ENCODE measurements at places on chromosomes 1 and 21. TPM values are rescaled to one million over a fixed set of nuclear protein-coding genes. Genes with fewer than 3 reads are reported as not detected.

The CYP4Z1 gene
- not detected for total RNA-seq

- H3K4me3 ChIP-seq, result no peak overlapping the region
- no peak for DNase-seq
- no peak overlapping the region for H3K27ac ChIP-seq
- no peaks in the 10 kb centered on the region for H3K4me1 ChIP-seq
- H3K36me3 ChIP-seq, result no peaks in the 10 kb centered on the region
These were observed 15.5 kb upstream of the AHCTF1 start for GRCh38 chr1:246947255-246947654.

- DNase-seq, result no peak
- H3K27me3 ChIP-seq, result no peaks in the 10 kb centered on the region
- no peak overlapping the region for H3K27ac ChIP-seq
- peaks cover 10% of the 10 kb centered on the region for H3K36me3 ChIP-seq
- H3K4me1 ChIP-seq, result peaks cover 21% of the 10 kb centered on the region
These were observed 7.3 kb downstream of the PSEN2 start for GRCh38 chr1:226877669-226878068.

The ARHGEF16 gene
- not detected for total RNA-seq

The SFN gene
- total RNA-seq, result 0.78 TPM

The DENND2D gene
- 205 TPM for total RNA-seq

GRCh38 chr1:22627331-22627730 lies 9.1 kb upstream of the C1QA start:
- H3K36me3 ChIP-seq, result no peaks in the 10 kb centered on the region
- H3K27ac ChIP-seq, result no peak overlapping the region

The SUSD4 gene
- total RNA-seq, result not detected

- no peaks in the 10 kb centered on the region for H3K27me3 ChIP-seq
- H3K4me3 ChIP-seq, result no peak overlapping the region
- DNase-seq, result no peak
- no peak overlapping the region for H3K27ac ChIP-seq
- H3K4me1 ChIP-seq, result peaks cover 57% of the 10 kb centered on the region
These were observed 60.7 kb downstream of the ACBD3 start for GRCh38 chr1:226125831-226126230.

GRCh38 chr1:67674260-67675011 lies 10.6 kb upstream of the GADD45A start:
- DNase-seq, result peak; percentile 16
- H3K36me3 ChIP-seq, result peaks cover 2% of the 10 kb centered on the region
- H3K27me3 ChIP-seq, result peaks cover 26% of the 10 kb centered on the region
- H3K4me3 ChIP-seq, result peak overlapping the region; percentile 47
- peaks cover 26% of the 10 kb centered on the region for H3K4me1 ChIP-seq

DNA sequence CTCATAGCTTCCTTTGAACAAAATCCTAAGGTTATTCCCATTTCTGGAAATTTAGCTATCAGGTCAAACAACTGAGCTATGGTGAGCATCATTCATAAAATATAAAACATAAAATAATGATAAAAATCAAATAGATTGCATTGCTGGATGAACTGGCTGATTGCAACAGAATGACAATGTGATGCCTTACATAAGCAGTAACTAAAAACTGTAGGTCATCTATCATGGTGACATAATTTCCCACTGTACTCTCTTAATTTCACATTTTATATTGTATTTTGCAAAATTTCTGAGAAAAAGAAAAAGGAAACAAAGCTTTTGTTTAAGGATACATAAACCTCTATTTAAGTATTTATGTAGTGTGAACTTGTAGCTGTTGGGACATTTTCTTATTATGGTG lies 4.6 kb downstream of the PTGER3 start:
- H3K4me3 ChIP-seq, result no peak overlapping the region
- no peaks in the 10 kb centered on the region for H3K36me3 ChIP-seq
- H3K27me3 ChIP-seq, result peaks cover 31% of the 10 kb centered on the region
- DNase-seq, result no peak
- peaks cover 9% of the 10 kb centered on the region for H3K4me1 ChIP-seq

- no peak overlapping the region for H3K27ac ChIP-seq
- H3K4me1 ChIP-seq, result no peaks in the 10 kb centered on the region
These were observed 243.9 kb upstream of the ZRANB2 start for GRCh38 chr1:71324671-71325267.

DNA sequence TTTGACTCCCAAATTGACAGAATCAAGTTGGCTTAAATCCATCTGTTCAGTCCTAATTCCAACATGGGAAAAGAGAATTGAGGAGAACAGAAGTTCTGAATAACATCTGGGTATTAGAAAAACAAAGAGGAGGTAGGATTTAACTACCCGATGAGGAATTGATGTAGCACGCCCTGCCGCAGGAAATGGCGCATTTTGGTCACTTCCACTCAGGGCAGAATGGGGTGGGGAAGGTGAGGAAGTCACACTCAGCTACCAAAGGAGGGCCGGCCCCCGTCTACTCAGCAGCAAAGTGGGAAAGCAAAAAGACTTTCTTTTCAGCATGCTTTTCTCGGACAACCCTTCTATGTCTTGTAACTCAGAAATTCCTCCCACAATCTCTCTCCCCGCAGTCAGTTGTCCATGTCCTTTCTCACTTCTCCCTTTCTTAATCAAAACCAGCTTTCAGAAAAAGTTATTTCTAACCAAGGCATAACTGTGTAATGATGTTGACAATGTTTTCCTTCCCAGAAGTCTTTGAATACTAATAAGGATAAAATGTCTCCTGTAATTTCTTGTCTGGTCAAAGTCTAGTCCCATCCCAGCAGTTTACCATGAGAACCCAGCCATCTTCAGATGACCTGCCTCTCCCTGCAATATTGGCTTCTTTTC lies 60.5 kb upstream of the SIPA1L2 start:
- no peak for DNase-seq
- H3K4me1 ChIP-seq, result no peaks in the 10 kb centered on the region
- H3K27ac ChIP-seq, result no peak overlapping the region
- no peaks in the 10 kb centered on the region for H3K36me3 ChIP-seq
- H3K27me3 ChIP-seq, result peaks cover 13% of the 10 kb centered on the region

The LHX8 gene
- not detected for total RNA-seq

DNA sequence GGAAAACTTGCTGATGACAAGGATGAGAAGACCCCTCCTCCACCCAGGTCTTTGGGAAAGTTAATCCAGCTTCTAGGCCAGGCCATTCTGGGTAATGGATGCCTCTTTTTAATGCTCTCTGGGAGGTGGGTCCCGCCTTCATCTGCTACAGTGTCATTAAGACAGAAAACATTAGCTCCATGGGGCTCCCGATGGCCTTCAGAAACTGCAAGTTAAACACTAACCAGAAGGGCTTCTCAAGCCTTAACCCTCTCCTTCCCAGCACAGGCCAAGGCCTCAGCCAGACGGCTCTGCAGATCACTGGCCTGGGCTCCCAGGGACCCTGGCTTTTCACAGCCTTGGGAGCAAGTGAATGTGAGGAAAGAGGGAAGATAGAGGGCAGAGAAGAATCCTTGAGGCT lies 364.9 kb downstream of the MATN1 start:
- H3K27ac ChIP-seq, result no peak overlapping the region
- no peaks in the 10 kb centered on the region for H3K4me1 ChIP-seq
- no peak for DNase-seq
- H3K27me3 ChIP-seq, result peaks cover 4% of the 10 kb centered on the region
- H3K36me3 ChIP-seq, result no peaks in the 10 kb centered on the region

The FABP3 gene
- total RNA-seq, result not detected

DNA sequence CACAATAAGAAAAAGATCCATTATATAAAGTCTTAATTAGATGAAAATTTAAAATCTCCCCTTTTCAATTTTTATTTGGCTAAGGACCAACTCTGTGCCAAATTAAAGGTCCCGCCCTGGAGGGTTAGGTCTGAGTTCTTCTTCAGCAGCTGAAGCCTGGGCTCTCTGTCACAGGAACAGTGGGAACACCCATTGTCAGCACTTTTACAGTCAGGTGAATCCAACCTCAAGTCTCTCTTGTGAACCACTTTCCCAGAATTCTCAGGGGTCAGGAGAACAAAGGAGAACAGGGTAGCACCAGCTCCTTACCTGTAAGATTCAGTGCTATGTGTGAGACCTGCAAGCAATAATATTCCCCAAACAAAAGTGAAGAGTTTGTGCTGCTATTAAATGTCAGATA lies 25.1 kb upstream of the HJV start:
- no peak for DNase-seq
- no peak overlapping the region for H3K27ac ChIP-seq
- no peaks in the 10 kb centered on the region for H3K36me3 ChIP-seq
- no peaks in the 10 kb centered on the region for H3K27me3 ChIP-seq
- H3K4me1 ChIP-seq, result peaks cover 24% of the 10 kb centered on the region

- H3K4me1 ChIP-seq, result peaks cover 42% of the 10 kb centered on the region
- H3K4me3 ChIP-seq, result no peak overlapping the region
- no peak for DNase-seq
- no peaks in the 10 kb centered on the region for H3K27me3 ChIP-seq
These were observed 48.3 kb downstream of the SAMSN1 start for GRCh38 chr21:14497825-14498224.

The DISC1 gene
- 3.3 TPM for total RNA-seq

The CD1E gene
- total RNA-seq, result not detected

The TMCC2 gene
- 25.2 TPM for total RNA-seq

- no peak for DNase-seq
- H3K27me3 ChIP-seq, result peaks cover 38% of the 10 kb centered on the region
- H3K4me1 ChIP-seq, result peaks cover 5% of the 10 kb centered on the region
- peak overlapping the region; percentile 54 for H3K4me3 ChIP-seq
These were observed 1.4 kb downstream of the LRRC7 start for GRCh38 chr1:69569175-69569541.

GRCh38 chr1:31703431-31704270 lies at the start of gene COL16A1:
COL16A1 (minus strand) TSS chr1:31704017; CDS start chr1:31702193, 1,824 bp downstream.
- peak within 1 kb of the TSS; percentile 66 for H3K4me3 ChIP-seq
- peak within 1 kb of the TSS; percentile 38 for H3K27ac ChIP-seq
- no peak for DNase-seq
- H3K36me3 ChIP-seq, result no peaks in the 10 kb centered on the region
- H3K4me1 ChIP-seq, result peaks cover 61% of the 10 kb centered on the region

The KDM5B gene
- 102 TPM for total RNA-seq

GRCh38 chr1:47686731-47687630 lies 249.1 kb downstream of the FOXD2 start:
- DNase-seq, result no peak
- no peaks in the 10 kb centered on the region for H3K4me1 ChIP-seq
- peaks cover 4% of the 10 kb centered on the region for H3K27me3 ChIP-seq
- H3K36me3 ChIP-seq, result no peaks in the 10 kb centered on the region
- no peak overlapping the region for H3K4me3 ChIP-seq

DNA sequence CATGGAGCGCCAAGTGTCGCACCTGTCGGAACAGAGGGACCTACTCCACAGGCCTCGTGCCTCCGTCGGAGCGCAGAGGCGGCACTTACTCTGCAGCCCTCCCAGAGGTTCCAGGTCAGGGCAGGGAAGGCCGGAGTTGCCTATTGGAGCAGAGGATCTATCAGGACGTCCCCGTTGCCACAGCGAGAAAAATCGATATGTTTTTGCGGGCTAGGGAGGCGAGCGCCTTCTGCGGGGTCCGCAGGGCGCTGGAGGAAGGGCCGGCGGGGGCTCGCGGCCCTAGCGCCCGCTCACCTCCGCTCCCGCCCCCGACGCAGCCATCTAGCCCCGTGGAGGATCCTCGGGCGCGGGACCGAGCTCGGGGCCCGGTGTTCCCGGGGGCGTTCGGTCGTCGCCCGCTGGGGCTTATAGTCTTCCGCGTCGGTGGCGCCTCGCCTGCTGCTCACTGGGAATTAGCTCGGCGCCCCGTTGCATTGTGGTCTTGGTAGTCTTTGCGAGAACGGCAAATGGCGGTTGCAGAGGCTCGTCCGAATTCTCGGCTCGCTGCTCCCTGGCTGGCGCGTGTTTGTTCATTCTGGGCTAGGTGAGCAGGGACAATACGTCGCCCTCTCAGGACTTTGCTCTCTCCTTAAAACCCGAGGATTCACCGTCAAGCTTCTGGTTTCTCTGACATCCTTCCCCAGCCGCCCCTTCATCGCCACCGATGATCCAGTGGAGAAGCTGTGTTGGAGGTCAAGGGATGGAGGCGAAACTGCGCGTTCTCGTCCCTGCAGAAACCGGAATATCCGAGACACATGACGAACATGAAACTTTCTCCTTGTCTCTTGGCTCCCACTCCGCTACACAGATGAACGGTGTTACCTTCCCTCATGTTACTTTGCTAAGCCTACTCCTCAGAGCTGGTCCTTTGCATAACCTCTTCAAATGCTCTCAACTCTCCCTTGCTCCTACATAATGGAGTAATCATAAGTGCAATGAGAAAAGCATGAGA lies at the start of gene JTB:
TSS of gene JTB (minus strand) at position 425 of the 991 bp plus-strand sequence. CDS start at position 3, 422 bp downstream.
- peaks cover 33% of the 10 kb centered on the region for H3K4me1 ChIP-seq
- peak within 1 kb of the TSS; percentile 94 for H3K4me3 ChIP-seq
- H3K27me3 ChIP-seq, result no peaks in the 10 kb centered on the region
- peaks cover 36% of the 10 kb centered on the region for H3K36me3 ChIP-seq
- peak; percentile 80 for DNase-seq

The PEX19 gene
- 55.9 TPM for total RNA-seq

DNA sequence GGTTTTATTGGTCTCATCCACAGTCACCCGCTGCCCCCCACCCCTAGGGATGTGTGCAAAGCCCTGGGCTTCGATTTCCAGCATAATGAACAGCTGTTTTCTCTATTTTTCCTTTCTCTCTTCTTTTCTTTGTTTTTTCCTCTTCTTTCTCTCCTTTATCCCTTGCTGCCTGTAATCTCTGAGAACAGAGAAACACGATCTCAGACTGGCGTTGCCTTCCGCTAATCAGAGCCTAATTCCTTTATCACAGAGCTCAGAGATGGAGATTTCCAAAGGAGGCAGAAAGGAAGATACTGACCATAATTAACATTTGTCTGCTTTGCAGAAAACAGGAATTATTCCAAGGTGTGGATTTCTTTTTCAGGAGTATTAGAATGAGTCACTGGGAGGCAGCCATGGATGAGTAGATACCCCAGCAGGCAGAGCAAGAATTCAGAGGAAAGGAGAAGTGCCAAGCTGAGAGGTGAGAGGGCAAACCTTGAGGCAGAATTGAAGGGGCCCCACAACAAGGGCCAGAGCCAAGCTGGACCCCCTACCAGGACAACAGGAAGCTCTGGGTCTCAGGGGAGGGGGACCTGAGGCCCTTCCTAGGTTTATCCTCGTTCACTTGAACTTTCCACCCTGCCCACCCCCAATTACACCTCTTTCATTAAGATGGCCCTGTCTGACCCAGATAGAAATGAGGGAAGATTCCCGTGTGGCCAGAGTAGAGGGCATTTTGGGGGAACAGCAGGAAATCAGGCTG lies 33.3 kb downstream of the MATN1 start:
- H3K27me3 ChIP-seq, result peaks cover 39% of the 10 kb centered on the region
- no peak overlapping the region for H3K27ac ChIP-seq
- no peak for DNase-seq
- no peak overlapping the region for H3K4me3 ChIP-seq
- no peaks in the 10 kb centered on the region for H3K36me3 ChIP-seq
- H3K4me1 ChIP-seq, result no peaks in the 10 kb centered on the region

The AKT3 gene
- total RNA-seq, result 44.0 TPM
